GM23248 (cell line): ENCODE measurements at places on chromosomes 4 and X. TPM values are rescaled to one million over a fixed set of nuclear protein-coding genes. Genes with fewer than 3 reads are reported as not detected.

The PAGE1 gene
- not detected in 2 replicates for total RNA-seq

The TMEM35A gene
- 0.32 and 0.76 TPM in 2 replicates for total RNA-seq

The AMTN gene
- total RNA-seq = not detected in 2 replicates

The SMIM10L2A gene
- total RNA-seq = not detected in 2 replicates

The NDNF gene
- 1.9 and 3.4 TPM in 2 replicates for total RNA-seq

The HMX1 gene
- not detected in 2 replicates for total RNA-seq

The ARHGAP36 gene
- total RNA-seq = not detected in 2 replicates

The ETDA gene
- total RNA-seq = not detected in 2 replicates

The SFRP2 gene
- 0.63 and 0.65 TPM in 2 replicates for total RNA-seq

The CPZ gene
- total RNA-seq = 13.4 and 14.0 TPM in 2 replicates

The FAM184B gene
- total RNA-seq = not detected in 2 replicates

The GAGE12E gene
- not detected in 2 replicates for total RNA-seq

The FAM9B gene
- not detected in 2 replicates for total RNA-seq

The CXXC4 gene
- not detected in 2 replicates for total RNA-seq

The SLC6A14 gene
- total RNA-seq = not detected in 2 replicates

The MAGEA11 gene
- not detected in 2 replicates for total RNA-seq

The CXCL10 gene
- not detected in 2 replicates for total RNA-seq

The RTL9 gene
- total RNA-seq = 0.13 and 0.97 TPM in 2 replicates

The ESX1 gene
- not detected in 2 replicates for total RNA-seq

The PABPC1L2B gene
- not detected in 2 replicates for total RNA-seq

The SRP72 gene
- total RNA-seq = 64.7 and 70.0 TPM in 2 replicates

The IL9R gene
- total RNA-seq = not detected in 2 replicates

The EMCN gene
- total RNA-seq = 0.13 and 0.22 TPM in 2 replicates

The NLGN3 gene
- total RNA-seq = 0.11 and 0.63 TPM in 2 replicates

The NPNT gene
- total RNA-seq = not detected in 2 replicates

The HAND2 gene
- total RNA-seq = 11.2 and 13.4 TPM in 2 replicates

The ANXA10 gene
- total RNA-seq = 0.22 TPM in 1 of 2 replicates, not detected in the other

The COX7B2 gene
- not detected in 2 replicates for total RNA-seq

The PAK3 gene
- total RNA-seq = not detected in 2 replicates

The OTC gene
- not detected in 2 replicates for total RNA-seq

The ZCCHC18 gene
- total RNA-seq = 1.4 TPM in 1 of 2 replicates, not detected in the other

The GJB1 gene
- not detected in 2 replicates for total RNA-seq

The RAB9B gene
- 0.89 and 1.5 TPM in 2 replicates for total RNA-seq

The CACNA1F gene
- not detected in 2 replicates for total RNA-seq

The DRD5 gene
- not detected in 2 replicates for total RNA-seq

The MAGEA4 gene
- total RNA-seq = not detected in 2 replicates

The FAAH2 gene
- 0.11 TPM in 1 of 2 replicates, not detected in the other for total RNA-seq

The TRIM61 gene
- total RNA-seq = not detected in 2 replicates

The ETDB gene
- total RNA-seq = not detected in 2 replicates

The S100G gene
- not detected in 2 replicates for total RNA-seq

The MAGEE1 gene
- 0.86 and 1.1 TPM in 2 replicates for total RNA-seq

The AKAP4 gene
- total RNA-seq = not detected in 2 replicates

The QRFPR gene
- not detected in 2 replicates for total RNA-seq

The HSPA4L gene
- total RNA-seq = 1.3 and 1.4 TPM in 2 replicates

The SPANXN4 gene
- total RNA-seq = not detected in 2 replicates

The CDKL2 gene
- total RNA-seq = not detected in 2 replicates

The DCAF12L2 gene
- not detected in 2 replicates for total RNA-seq

The NPFFR2 gene
- not detected in 2 replicates for total RNA-seq

The MAGEA2 gene
- not detected in 2 replicates for total RNA-seq
